ENCODE measurements at places on chromosomes 16 and 17. TPM values are rescaled to one million over a fixed set of nuclear protein-coding genes. Genes with fewer than 3 reads are reported as not detected.

PLCG2 gene
- total RNA-seq = 10.4 TPM

DNA sequence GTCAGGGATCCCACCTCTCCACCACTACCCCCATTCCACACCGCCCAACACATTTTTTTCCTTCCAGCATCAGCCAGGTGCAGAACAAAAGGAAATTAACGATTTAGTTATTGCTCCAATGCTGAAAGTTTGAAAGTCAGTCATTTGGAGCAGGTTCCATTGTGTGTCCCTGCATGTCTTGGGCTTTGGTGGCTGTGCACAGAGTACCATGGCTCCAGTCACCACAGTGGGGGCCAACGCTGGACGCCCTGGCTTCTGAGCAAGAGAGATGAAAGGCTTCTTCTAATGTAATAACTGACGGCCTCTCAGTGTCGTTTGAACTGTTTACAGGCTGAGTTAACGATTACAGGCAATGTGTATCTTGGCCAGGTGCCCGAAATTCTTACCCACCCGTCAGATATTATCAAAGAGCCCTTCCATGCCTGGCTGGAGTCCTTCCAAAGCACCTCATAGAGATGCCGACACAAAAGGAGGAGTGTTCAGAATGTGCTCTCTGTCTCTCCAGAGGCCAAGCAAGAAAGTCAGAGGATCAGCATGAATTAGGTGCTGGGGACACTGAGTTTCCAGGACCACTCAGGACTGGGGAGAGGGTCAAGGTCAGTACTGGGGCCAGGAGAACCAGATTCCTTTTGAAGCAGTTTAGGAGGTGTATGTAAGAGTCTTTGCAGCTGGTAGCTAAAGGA, 25.9 kb downstream of the RNF43 start:
- peak; percentile 62 for DNase-seq

DNA sequence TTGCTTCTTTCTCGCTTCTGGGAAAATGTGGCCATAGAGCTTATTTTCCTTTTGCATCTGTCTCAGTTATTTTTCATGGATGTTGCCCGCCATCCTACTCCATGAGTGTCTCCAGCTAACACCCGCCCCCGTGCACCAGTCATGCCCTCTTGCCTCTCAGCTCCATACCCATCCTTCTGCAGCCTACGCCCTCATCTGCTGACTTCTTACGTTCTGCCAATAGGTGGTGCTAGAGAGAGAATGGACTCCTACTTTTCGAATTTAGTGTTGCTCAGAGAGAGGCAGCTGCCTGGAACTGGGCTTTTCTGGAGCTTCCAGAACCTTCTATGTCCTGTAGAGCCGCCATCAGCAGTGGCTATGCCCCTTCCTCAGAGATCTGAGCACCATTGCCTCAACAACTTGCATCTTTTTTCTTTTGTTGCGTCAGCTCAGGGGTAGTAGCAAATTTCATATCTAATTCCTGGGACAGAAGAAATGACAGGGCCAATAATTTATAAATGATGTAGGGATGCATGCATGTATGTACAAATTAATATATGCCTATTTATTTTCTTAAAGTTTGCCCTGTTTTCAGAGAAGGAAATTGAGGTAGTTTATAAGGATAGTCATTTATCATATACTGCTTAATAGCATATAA, 119.7 kb upstream of the MYOCD start:
- peak; percentile 63 for DNase-seq

DNA sequence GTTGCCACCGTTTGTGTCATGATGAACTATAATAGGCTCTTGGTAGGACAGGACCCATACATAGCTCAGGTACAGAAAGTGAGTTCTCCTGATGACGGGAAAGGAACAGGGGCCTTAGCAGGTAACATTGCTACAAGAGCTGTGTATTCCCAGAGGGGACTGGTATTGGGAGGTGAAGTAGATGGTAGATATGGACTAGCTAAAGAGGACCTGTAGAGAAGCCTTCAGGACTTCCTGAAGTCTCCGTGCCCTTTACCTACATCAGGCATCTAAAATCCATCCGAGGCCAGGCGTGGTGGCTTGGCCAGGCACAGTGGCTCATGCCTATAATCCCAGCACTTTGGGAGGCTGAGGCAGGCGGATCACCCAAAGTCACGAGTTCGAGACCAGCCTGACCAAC, 12.7 kb upstream of the SMARCD2 start:
- no peak for DNase-seq

Data from tongue (tissue), 3 donors.